Colonic mucosa (tissue), 4 donors: ENCODE measurements at places on chromosomes 16 and 17. TPM values are rescaled to one million over a fixed set of nuclear protein-coding genes. Genes with fewer than 3 reads are reported as not detected.

DNA sequence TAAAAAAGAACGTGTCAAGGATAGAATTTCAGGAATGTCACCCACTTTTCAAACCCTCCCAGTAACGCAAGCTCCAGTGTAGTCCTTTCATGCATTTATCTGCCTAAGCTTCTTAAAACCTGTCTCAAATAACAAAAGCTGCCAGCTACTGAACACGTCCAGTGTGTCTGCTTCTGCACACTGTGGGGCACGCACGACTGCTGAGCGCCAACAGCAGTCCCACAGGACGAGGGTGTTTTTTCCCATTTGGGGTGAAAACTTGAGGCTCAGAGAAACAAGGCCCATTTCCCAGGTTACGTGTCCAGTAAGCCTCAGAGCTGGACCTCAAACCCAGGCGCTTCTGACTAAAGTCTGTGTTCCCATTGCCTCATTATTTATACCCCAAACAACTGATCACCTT is 17.2 kb downstream of the NTAN1 start:
- peaks cover 27% of the 10 kb centered on the region for H3K36me3 ChIP-seq
- no peaks in the 10 kb centered on the region for H3K27me3 ChIP-seq
- no peaks in the 10 kb centered on the region for H3K4me1 ChIP-seq
- H3K27ac ChIP-seq = no peak overlapping the region
- no peak overlapping the region for H3K4me3 ChIP-seq

DNA sequence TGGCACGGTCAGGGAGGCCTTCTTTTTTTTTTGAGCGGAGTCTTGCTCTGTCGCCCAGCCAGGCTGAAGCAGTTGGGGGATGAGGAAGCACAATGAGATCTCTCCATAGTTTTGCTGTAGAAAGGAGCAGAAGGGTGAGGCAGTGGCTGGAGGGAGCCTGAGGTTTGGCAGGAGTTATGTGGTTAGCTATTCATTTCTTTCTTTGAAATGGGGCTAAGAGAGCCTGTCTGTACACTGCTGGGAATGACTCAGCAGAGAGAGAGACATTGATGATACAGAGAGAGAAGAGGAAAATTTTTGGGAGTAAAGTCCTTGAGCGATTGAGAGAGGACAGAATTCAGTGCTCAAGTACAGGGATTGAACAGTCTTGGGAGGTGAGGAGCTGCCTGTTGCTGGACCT is 22.1 kb downstream of the NOS2 start:
- H3K4me3 ChIP-seq = no peak overlapping the region
- no peak for DNase-seq
- no peaks in the 10 kb centered on the region for H3K27me3 ChIP-seq
- H3K4me1 ChIP-seq = no peaks in the 10 kb centered on the region
- no peaks in the 10 kb centered on the region for H3K36me3 ChIP-seq

GRCh38 chr17:32833076-32833475 is 43.8 kb downstream of the MYO1D start:
- no peaks in the 10 kb centered on the region for H3K27me3 ChIP-seq
- no peaks in the 10 kb centered on the region for H3K36me3 ChIP-seq
- no peak overlapping the region for H3K27ac ChIP-seq
- DNase-seq = no peak
- no peaks in the 10 kb centered on the region for H3K4me1 ChIP-seq

Gene ZSCAN32
- 7.5 TPM for total RNA-seq

- no peak for DNase-seq
- no peak overlapping the region for H3K4me3 ChIP-seq
- peaks cover 5% of the 10 kb centered on the region for H3K36me3 ChIP-seq
- H3K27me3 ChIP-seq = no peaks in the 10 kb centered on the region
Measured at GRCh38 chr17:78824240-78824639, 16.4 kb downstream of the USP36 start.

GRCh38 chr16:17776465-17776864 is 305.7 kb upstream of the XYLT1 start:
- no peaks in the 10 kb centered on the region for H3K4me1 ChIP-seq
- no peaks in the 10 kb centered on the region for H3K36me3 ChIP-seq
- no peaks in the 10 kb centered on the region for H3K27me3 ChIP-seq
- H3K27ac ChIP-seq = no peak overlapping the region
- H3K4me3 ChIP-seq = no peak overlapping the region

Gene SLC43A2
- total RNA-seq = 29.3 TPM

DNA sequence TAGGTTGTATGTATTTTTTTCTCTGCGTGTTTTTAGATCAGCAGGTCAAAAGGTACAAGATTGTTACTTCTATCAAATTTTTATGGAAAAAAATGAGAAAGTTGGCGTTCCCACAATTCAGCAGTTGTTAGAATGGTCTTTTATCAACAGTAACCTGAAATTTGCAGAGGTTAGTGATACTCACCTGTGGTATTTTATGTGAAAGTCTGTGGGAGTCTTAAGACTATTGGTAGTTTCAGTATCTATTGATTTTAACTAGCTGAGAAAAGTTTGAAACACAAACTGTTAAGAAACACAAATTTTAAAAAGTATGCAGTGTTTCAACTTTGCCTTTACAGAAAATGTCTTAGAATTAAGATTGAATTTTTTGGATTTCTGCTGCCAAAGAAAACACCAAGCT is 49.6 kb downstream of the CYLD start:
- H3K4me1 ChIP-seq = no peaks in the 10 kb centered on the region
- no peak overlapping the region for H3K27ac ChIP-seq
- DNase-seq = no peak
- no peaks in the 10 kb centered on the region for H3K27me3 ChIP-seq

Gene RNF157
- total RNA-seq = 30.2 TPM

DNA sequence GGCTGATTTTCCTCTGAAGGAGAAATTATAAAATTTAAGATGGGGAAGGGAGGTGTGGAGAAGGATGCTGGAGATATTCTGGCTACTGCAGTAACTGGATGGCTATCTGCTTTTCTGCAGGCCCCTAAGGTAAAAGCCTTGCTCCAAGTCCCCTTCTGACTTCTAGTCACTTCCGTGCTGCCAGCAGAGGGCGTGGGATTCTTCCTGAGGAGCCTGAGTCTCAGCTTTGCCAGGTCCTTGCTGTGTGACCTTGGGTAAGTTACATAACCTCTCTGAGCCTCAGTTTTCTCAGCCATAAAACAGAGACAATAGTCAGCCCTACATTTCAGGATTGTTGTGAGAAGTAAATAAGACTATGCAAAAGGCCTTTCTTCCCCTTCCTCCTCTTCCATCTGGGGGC is 24.3 kb upstream of the TMEM220 start:
- no peak overlapping the region for H3K4me3 ChIP-seq
- no peak overlapping the region for H3K27ac ChIP-seq
- H3K4me1 ChIP-seq = no peaks in the 10 kb centered on the region
- no peaks in the 10 kb centered on the region for H3K27me3 ChIP-seq
- peak; percentile 67 for DNase-seq
